Central memory CD8-positive, alpha-beta T cell (primary cell): ENCODE measurements at places on chromosomes 12 and 14.

DNA sequence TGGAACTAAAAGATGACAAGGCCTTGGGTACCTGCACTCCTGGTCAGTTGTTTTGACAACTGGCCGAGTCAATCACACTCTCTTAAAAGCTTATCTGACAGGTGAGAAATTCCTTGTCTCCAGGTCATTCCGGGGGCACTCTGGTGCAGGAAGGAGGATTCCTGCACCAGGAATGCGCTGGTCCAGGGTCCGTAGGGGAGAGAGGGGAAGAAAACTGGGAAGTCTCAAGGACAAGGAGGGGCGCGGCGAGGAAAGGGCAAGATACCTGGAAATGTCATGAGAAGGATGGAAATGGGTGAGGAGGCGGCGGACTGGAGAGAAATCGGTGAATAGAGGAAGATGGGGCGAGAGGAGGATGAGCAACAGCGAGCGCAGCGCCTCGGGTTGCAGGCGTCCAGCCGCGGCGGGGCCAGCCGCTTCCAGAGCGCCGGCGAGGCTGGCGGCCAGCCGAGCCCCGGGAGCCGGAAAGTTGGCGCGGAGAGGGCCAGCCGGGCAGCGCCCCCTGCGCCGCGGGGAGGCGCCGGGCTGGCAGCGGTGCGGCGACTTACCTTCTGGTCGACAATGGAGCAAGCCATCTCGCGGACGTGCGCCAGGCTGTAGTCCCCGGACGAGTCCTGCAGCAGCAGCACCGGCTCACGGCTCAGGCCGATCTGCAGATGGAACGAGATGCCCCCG lies 809 bp downstream of the PRKD1 start:
- H3K4me3 ChIP-seq, result peak overlapping the region; percentile 49
- H3K36me3 ChIP-seq, result no peaks in the 10 kb centered on the region
- peaks cover 6% of the 10 kb centered on the region for H3K4me1 ChIP-seq
- H3K27me3 ChIP-seq, result peaks cover 23% of the 10 kb centered on the region

GRCh38 chr12:101552277-101552676 lies 42.5 kb upstream of the MYBPC1 start:
- no peaks in the 10 kb centered on the region for H3K36me3 ChIP-seq
- no peak for DNase-seq
- no peaks in the 10 kb centered on the region for H3K4me1 ChIP-seq
- H3K4me3 ChIP-seq, result no peak overlapping the region
- no peak overlapping the region for H3K27ac ChIP-seq
- peaks cover 50% of the 10 kb centered on the region for H3K27me3 ChIP-seq

DNA sequence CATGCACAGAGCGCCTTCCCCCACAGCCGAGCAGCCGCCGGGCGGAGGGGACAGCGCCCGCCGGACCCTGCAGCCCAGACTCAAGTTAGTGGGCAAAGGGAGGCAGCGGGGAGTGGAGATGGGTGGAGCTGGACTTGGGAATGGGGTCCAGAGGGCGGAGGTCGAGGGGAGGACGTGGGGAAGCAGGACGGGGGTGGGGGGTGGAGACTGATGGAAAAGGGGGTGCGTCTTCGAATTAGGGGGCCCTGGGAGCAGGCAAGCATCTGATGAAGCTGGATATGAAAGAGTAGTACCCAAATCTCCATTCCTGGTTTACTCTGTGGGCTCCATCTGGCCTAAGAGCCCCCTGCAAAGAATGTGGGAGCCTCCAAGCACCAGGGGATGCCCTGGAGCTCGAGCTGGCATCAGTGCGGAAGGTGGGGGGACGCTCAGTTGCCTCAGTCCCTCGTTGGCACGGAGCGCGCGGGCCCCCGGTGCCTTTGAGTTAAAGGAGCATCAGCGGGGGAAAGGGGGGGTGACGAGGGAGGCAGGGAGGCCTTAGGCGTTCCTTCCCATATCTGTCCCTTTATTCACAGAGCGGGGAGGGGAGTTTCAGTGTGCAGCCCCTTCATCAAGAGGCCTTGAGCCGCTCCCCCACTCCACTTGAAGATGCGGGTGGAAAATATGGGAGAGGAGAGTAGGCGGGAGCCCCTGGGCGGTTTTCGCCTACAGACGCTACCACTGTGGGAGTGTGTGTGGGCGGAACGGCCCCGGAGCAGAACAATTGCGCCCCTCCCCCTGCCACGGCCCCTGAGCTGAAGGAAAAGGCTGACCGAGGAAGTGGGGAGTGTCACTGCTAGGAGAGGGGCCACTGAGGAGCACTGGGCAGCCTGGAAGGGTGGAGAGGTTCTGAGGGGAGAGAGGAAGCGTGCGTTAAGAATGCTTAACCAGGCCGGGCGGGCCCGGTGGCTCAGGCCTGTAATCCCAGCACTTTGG lies 644 bp downstream of the NAB2 start:
- H3K36me3 ChIP-seq, result peaks cover 16% of the 10 kb centered on the region
- H3K27me3 ChIP-seq, result no peaks in the 10 kb centered on the region
- DNase-seq, result no peak

- no peak for DNase-seq
- no peaks in the 10 kb centered on the region for H3K36me3 ChIP-seq
- no peaks in the 10 kb centered on the region for H3K4me1 ChIP-seq
- peaks cover 72% of the 10 kb centered on the region for H3K27me3 ChIP-seq
- H3K27ac ChIP-seq, result no peak overlapping the region
These were observed 160.1 kb downstream of the STXBP6 start for GRCh38 chr14:24889843-24890242.
